ENCODE measurements at places on chromosomes 7 and 10.
A peak's percentile ranks its signal among the peaks of the same experiment; 100 is the strongest.

DNA sequence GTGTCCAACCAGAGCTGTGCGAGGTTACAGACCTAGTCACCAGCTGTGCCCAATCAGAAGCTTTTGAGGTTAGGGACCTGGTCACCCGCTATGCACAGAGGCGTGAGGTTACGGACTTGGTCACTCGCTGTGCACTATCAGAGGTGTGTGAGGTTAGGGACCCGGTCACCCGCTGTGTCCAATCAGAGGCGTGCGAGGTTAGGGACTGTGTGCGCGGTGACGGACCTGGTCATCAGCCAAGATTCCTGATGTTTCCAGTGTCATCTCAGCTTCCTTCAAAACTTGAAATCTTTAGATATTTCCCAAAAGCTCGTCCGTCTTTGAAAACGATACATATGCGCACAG lies 182.1 kb downstream of the DIP2C start:
- DNase-seq, result no peak

GRCh38 chr7:100818366-100818765 lies 9.0 kb downstream of the EPHB4 start:
- DNase-seq, result no peak

GRCh38 chr10:35822316-35822715 lies 180.2 kb upstream of the FZD8 start:
- peak; percentile 95 for DNase-seq

GRCh38 chr10:125026036-125026931 lies 84.4 kb downstream of the ZRANB1 start:
- peak; percentile 66 for DNase-seq

DNA sequence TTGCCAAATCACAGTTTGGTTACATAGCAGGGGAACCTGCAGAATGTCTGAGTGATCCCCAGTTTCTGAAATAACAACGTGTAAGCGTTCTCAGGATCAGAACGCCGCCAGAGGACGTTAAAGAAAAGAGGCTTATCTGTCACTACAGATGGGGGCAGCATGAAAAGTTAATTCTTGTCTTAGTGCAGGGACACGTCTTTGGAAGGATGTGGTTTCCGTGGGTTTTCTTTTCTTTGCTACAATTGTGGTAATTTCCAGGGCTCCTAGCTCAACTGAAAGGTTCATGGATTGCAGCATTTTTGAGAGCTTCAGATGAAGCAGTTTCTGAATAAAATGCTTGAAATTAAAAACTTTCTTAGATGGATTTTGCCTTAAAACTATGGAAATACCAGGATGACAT lies 106.6 kb downstream of the PRKCQ start:
- DNase-seq, result no peak

DNA sequence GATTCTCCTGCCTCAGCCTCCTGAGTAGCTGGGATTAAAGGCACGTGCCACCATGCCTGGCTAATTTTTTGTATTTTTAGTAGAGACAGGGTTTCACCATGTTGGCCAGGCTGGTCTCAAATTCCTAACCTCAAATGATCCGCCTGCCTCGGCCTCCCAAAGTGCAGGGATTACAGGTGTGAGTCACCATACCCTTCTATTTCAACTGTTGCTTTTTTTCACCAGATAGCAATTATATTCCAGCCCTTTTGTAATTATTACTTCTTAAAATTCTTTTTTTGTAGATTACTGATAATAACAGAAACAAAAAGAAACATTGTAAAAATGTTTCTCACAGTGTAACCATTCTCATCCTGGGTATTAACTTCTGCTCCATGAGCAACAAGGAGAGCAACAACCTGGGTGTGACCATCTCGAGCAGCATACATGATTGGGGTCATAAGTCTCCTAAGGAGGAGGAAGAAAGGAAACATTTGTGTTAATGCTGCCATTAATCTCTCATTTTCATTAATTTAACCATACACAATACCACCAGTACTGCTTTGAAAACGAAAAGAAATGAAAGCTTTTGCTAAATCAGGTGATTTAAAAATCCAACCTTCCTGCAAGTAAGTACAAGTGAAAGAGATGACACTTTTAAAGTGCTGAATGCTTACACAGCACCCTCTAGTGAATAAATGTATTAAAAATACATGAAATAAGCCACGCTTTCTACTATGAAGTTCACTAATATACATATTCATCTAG lies 41.8 kb downstream of the ASZ1 start:
- no peak for DNase-seq

DNA sequence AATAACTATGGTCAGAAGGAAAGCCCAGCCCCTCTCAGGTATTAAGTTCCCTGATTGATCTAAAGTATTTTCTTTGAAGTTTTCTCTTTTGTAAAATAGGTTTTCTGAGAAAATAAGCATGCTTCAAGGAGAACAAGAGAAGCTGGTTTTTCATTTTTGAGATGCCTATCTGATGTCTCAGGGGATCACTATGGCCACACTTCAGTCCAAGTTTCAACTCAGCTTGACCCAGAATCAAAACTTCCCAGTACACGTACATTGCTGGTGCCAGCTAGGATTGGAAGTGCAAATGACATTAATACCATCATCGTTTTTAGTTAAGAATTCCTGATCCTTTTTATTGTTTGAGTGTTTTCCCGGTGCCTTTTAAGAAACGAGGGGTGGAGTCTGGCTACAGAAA lies 7.2 kb downstream of the ITIH5 start:
- DNase-seq, result no peak

GRCh38 chr7:121479466-121479865 lies 83.4 kb upstream of the FAM3C start:
- no peak for DNase-seq

- DNase-seq, result no peak
These were observed 21.8 kb downstream of the MRPL32 start for GRCh38 chr7:42953994-42954393.

DNA sequence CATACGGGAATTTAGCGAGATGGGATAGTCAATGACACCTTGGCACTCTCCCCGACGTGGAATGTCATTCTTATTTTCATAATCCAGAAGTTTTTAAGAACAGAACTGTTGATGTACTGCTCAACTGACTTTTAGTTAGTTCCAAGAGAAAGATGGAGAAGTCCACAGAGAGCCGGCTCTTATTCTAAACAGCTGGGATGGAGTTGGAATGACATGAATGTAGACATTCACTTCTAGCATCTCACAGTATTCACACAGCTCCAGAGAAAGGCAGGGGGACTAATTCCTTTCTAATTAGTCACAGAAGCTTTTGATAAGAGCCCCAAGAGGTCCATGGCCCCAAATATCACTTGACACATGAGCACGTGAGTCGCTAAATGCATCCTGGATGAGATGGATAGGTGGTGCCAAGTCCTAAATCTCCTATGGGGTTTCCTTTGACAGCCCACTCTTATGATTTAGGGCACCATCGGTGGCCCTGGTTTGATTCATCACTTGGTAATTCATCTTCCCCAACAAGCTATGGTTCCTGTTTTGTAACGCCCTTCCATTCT lies 420.3 kb upstream of the AUTS2 start:
- DNase-seq, result no peak

GRCh38 chr7:77383333-77383740 lies 32.8 kb downstream of the GSAP start:
- no peak for DNase-seq

GRCh38 chr10:31707093-31708039 lies 221.3 kb downstream of the ARHGAP12 start:
- peak; percentile 89 for DNase-seq

GRCh38 chr7:140485500-140486265 lies 6.4 kb upstream of the MKRN1 start:
- no peak for DNase-seq

DNA sequence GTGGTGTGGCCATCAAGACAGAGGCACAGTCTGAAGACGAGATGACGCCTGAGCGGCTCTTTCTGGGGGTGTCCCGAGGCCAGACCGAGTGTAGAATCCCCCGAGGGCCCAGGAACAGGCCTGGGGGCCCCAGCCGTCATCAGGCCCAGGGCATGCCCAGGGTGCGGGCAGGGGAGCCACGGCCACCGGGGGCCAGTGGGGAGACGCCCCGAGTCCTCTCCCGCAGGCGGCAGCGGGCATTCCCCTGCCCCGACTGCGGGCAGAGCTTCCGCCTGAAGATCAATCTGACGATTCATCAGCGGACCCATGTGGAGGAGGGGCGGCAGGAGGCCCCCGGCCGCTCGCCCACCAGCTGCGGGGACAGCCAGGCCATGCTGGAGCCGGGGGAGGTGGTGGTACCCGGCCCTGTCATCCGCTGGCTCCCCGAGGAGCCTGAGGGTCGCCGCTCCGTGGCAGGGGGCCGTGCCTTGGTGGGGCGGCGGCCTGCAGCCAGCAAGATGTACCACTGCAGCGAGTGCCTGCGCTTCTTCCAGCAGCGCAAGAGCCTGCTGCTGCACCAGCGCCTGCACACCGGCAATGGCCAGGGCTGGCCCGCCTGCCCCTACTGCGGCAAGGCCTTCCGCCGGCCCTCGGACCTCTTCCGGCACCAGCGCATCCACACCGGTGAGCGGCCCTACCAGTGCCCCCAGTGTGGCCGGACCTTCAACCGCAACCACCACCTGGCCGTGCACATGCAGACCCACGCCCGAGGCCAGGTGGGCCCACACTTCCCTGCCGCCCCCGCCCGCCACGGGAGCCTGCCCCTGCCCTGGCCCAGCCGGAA lies 19.7 kb downstream of the ZNF783 start:
- no peak for DNase-seq

DNA sequence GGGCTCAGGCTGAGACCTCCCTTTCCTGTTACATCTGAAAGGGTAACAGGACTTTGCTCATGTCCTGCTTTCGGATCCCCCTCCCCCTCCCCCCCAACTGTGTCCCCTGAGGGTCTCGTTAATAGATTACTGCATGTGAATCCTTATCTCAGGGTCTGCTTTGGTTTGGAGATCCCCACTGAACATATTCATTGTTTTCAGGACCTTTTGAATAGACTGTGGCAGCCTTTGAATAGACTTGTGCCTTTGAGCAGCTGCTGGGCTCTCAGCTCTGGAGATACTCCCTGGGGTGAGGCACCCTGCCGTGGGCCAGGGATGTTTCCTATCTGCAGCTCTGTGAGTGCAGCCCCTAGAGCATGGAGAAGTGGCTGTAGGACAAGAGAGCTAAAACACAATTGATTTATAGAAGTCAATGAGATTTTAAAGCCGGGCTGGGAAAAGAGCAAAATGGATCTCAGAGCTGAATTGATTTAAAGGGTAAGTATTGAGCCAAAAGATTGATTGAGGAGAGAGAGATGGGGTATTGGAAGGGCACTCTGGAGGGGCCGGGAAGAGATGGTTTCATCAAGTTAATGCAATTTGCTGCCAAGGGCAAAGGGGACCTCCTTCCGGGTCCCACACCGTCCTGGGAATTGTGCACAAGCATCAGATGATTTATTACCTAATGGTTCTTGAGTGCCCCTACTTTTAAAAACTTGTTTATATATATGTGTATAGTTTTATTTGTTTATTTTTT lies 9.9 kb downstream of the ARHGAP22 start:
- DNase-seq, result no peak

DNA sequence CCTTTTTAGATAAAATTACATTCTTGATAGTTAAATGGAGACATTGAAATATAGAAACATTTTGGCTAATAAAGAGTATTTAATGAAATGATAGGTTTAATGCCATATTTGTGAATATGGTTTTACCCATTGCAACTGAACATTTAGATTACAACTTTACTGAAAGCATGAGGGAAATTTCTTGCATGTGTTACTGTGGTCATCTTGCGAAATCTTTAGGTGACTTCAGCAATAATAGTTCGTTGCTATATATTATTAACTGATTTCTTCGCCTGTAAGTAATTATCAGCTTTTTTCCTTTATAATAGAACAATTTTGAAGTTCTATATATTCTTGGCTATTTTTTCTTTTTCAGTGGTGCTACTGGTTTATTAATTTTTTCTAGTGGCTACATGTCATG lies 83.2 kb downstream of the MLLT10 start:
- no peak for DNase-seq

DNA sequence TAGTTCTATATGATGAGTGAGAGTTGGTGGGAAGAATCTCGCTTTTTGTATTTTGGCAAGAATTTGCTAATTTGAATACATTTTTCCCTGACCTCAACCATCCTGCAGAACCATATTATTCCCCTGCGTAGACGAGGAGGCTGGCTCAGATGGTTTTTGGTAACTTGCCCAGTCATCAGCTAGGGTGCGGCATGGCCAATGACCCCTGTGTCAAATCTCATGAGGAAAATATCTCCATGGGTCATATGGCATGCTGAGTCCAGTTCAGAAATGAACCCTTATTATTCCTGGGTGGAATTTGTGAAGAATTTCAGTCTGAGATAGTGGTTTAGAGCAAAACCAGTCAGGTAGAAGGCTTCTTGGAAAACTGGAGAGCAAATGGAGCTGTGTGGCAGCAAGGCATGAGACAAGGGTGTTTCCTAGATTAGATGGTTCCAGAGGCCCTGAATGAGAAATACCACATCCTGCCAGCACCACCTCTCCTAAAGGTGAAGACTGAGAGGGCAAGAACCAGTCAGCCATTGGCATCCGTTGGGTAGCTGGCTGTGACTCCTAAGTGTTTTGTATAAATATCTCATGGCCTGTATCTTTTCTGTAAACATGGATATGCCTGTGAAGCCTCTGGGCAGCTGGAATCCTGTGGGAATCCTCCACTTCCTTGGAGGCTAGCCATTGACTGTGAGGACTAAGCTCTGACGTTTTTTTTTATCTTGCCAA lies 5.8 kb upstream of the UPP1 start:
- no peak for DNase-seq

DNA sequence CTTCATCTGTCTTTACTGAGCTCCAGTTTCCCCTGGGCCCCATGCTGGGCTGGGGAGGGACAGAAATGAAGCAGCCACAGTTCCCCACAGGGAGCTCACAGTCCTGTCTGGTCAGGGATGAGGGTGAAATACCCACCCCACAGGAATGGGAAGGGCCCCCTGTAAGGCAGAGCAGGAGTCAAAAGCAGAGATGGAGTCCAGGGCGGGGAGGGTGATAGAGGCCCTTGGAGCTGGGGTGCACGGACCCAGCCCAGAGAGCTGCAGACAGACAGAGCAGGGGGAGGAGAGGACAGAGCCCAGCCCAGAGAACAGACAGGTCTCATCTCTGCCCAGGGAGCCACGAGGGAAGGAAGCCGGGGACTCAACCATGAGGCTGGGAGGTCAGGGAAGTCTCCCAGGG lies 34.9 kb upstream of the ZNF488 start:
- no peak for DNase-seq

DNA sequence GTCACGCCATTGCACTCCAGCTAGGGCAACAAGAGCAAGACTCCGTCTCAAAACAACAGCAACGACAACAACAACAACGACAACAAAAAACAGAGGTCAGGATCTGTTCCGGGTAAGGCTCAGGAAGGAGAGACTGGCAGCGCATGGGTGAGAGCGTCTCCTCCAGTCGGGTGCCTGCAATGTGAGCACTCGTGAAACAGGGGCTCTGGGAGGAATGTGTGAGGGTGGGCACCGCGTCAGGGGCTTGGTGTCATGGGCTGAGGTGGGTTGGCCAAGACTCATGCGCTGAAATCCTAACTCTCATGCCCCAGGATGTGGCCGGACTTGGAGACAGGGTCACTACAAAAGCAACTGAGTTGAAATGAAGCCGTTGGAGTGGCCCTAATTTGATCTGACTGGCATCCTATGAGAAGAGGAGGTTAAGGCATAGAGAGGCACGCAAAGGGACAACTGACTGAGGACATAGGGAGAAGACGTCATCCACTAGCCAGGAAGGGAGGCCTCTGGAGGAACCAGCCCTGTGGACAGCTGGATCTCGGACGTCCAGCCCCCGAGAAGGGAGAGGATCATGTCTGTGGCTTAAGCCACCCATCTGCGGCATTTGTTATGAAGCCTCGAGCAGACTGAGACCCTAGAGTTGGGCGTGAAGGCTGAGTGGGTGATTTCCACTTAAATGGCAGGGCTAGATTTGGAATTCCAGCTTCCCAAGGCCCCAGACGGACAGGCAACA lies 241.5 kb upstream of the PITRM1 start:
- no peak for DNase-seq
